ENCODE measurements at places on chromosomes 4 and X. TPM values are rescaled to one million over a fixed set of nuclear protein-coding genes. Genes with fewer than 3 reads are reported as not detected.

GRCh38 chrX:46978341-46979291 is 66.4 kb downstream of the JADE3 start:
- H3K36me3 ChIP-seq, result no peaks in the 10 kb centered on the region
- H3K4me3 ChIP-seq, result no peak overlapping the region
- no peaks in the 10 kb centered on the region for H3K27me3 ChIP-seq
- no peaks in the 10 kb centered on the region for H3K4me1 ChIP-seq
- H3K27ac ChIP-seq, result no peak overlapping the region

- no peaks in the 10 kb centered on the region for H3K36me3 ChIP-seq
- H3K4me3 ChIP-seq, result no peak overlapping the region
- peak; percentile 38 for DNase-seq
- peaks cover 12% of the 10 kb centered on the region for H3K4me1 ChIP-seq
Observed at GRCh38 chrX:17580539-17581152, 156.6 kb upstream of the SCML1 start.

DNA sequence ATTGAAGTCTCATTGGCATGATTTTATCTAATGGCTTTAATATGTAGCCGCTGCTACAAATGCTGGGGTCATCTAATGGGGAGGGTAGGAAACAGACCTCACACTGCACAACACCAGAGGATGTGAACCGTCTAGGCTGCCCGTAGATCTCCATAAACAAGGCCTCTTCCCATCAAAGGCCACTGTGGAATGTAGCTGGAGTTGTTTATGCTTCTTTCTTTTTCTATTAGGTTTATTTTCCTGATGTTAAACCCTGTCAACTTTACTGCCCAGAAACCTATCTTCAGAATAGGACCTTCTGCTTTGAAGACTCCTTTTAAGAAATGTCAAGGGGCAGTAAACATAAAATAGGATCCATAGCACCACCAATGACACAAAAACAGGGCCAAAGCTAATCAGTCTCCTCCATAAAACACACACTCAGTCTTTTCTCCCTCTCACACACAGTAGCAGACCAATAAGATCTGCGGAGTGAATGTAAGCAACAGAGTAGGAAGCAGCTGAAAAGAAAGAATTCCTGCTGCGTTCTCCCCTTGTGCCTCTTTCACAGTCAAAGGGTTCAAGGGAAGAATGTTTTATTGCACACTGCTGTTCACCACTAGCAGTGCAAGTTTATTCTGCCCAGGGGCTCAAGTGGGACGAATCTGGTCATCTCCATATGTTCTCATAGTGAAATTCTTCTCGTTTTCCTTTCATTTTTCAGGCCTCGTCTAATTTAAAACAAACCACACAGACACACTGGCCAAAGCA is 72.2 kb downstream of the MAML3 start:
- peaks cover 7% of the 10 kb centered on the region for H3K4me1 ChIP-seq
- H3K27me3 ChIP-seq, result no peaks in the 10 kb centered on the region
- no peak for DNase-seq
- H3K27ac ChIP-seq, result no peak overlapping the region
- H3K4me3 ChIP-seq, result no peak overlapping the region
- no peaks in the 10 kb centered on the region for H3K36me3 ChIP-seq

ARAP2 gene
- total RNA-seq, result 81.1 TPM

- no peak overlapping the region for H3K27ac ChIP-seq
- DNase-seq, result no peak
- H3K27me3 ChIP-seq, result no peaks in the 10 kb centered on the region
- peaks cover 12% of the 10 kb centered on the region for H3K4me1 ChIP-seq
- no peaks in the 10 kb centered on the region for H3K36me3 ChIP-seq
Observed at GRCh38 chr4:153792618-153793247, 3.9 kb upstream of the SFRP2 start.

- H3K36me3 ChIP-seq, result no peaks in the 10 kb centered on the region
- no peaks in the 10 kb centered on the region for H3K4me1 ChIP-seq
- no peak overlapping the region for H3K4me3 ChIP-seq
- no peak overlapping the region for H3K27ac ChIP-seq
- DNase-seq, result no peak
Observed at GRCh38 chr4:68011684-68012083, 48.4 kb upstream of the TMPRSS11A start.

GRCh38 chr4:47651231-47651630 is 166.2 kb downstream of the ATP10D start:
- no peaks in the 10 kb centered on the region for H3K27me3 ChIP-seq
- no peak overlapping the region for H3K4me3 ChIP-seq
- no peak for DNase-seq
- no peaks in the 10 kb centered on the region for H3K4me1 ChIP-seq
- no peaks in the 10 kb centered on the region for H3K36me3 ChIP-seq

GIMD1 gene
- total RNA-seq, result not detected

LANCL3 gene
- total RNA-seq, result 1.0 TPM

DNA sequence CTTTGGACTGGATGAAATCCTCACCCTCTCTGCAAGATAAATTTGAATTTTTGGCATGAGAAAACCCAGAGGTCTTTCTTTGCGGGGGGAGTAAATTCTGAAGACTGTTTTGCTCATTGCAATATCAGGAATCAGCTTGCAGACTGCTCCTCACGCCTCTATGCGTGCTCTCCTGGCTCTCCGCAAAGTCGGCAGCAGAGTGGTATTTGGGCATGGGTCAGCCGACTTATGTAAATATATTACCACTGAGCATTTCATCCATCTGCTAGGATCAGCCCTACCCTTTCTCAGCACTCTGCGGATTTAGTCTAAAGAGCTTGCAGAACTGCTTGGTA is 288.0 kb downstream of the ASMT start:
- H3K4me1 ChIP-seq, result no peaks in the 10 kb centered on the region
- H3K27me3 ChIP-seq, result no peaks in the 10 kb centered on the region
- H3K4me3 ChIP-seq, result no peak overlapping the region
- H3K27ac ChIP-seq, result no peak overlapping the region
- DNase-seq, result no peak

GRCh38 chr4:24795666-24796381 is 451 bp downstream of the SOD3 start:
- no peaks in the 10 kb centered on the region for H3K27me3 ChIP-seq
- H3K36me3 ChIP-seq, result no peaks in the 10 kb centered on the region
- H3K27ac ChIP-seq, result peak overlapping the region; percentile 83
- peak; percentile 25 for DNase-seq

GUCY1B1 gene
- 4.3 TPM for total RNA-seq

CYSLTR1 gene
- 0.16 TPM for total RNA-seq

LAMP2 gene
- 130 TPM for total RNA-seq

GRCh38 chr4:122679317-122679716 is 53.2 kb upstream of the BBS12 start:
- H3K27ac ChIP-seq, result no peak overlapping the region
- no peak overlapping the region for H3K4me3 ChIP-seq
- no peak for DNase-seq
- H3K4me1 ChIP-seq, result no peaks in the 10 kb centered on the region
- no peaks in the 10 kb centered on the region for H3K36me3 ChIP-seq

DNA sequence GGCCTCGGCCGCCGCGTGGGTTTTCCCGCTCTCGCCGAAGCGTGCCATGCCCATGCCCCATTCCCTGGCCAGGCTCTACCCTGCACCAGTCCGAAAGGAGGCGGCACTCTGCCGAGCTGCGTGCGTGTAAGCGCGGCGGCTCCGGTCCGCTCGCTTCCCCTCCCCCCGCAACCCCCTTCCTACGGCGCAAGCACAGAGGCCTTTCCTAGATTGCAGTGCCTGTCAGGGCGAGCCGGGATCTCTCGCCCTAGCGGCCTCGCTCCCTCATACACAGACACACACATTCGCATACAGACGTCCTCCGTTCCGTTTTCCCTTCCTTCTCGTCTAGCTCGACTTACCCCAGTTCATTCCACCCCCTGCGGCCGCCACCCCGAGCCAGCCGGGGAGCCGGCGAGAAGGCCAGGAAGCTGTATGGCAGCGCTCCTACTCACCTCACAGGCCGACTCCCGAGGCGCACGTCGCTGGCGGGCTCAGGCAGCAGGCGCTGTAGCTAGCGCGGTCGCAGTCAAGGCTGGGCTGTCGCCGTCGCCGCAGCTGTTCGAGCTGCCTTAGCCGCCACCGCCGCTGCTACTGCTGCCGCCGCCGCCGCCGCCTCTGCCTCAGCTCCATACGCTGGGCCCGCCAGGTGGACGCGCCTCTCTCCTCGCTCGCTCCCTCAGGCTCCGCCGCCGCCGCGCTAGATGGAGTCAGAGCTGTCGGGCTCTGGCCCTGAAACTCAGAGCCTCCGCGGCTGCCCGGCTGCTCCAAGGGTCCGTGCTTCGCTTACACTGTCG is 615 bp downstream of the NEXMIF start:
- H3K27ac ChIP-seq, result no peak overlapping the region
- H3K36me3 ChIP-seq, result no peaks in the 10 kb centered on the region
- no peaks in the 10 kb centered on the region for H3K27me3 ChIP-seq
- H3K4me3 ChIP-seq, result peak overlapping the region; percentile 62
- H3K4me1 ChIP-seq, result no peaks in the 10 kb centered on the region
- DNase-seq, result peak; percentile 36

DNA sequence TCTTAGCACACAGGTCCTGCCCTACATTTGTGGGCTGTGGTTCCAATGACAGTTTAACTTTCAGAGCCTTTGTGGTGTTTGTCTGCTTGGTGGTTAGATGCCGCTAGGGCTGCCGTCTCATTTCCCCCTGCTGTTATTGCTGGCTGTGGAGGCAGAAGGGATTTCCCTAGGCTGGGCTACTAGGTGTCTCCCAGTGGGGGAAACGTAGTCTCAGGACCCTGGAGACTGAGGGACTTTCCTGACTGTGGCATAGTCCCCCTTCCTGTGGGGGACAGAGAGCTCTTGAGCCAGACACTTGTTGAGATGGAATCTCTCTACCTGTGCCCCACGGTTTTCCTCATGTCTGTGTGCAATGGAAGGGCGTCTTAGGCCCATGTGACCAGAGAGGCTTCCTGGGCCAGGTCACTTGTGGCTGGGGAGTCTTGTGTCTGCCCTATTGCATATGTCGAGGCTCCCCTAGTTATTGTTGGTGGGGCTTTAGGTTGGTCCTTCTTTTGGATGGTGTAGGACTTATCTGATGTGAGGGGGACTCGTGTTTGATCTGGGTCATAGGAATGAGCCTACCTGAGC is 68.2 kb downstream of the ARHGAP10 start:
- no peaks in the 10 kb centered on the region for H3K36me3 ChIP-seq
- H3K4me1 ChIP-seq, result peaks cover 8% of the 10 kb centered on the region
- H3K27me3 ChIP-seq, result no peaks in the 10 kb centered on the region
- H3K4me3 ChIP-seq, result no peak overlapping the region

NAP1L2 gene
- 3.8 TPM for total RNA-seq

DNA sequence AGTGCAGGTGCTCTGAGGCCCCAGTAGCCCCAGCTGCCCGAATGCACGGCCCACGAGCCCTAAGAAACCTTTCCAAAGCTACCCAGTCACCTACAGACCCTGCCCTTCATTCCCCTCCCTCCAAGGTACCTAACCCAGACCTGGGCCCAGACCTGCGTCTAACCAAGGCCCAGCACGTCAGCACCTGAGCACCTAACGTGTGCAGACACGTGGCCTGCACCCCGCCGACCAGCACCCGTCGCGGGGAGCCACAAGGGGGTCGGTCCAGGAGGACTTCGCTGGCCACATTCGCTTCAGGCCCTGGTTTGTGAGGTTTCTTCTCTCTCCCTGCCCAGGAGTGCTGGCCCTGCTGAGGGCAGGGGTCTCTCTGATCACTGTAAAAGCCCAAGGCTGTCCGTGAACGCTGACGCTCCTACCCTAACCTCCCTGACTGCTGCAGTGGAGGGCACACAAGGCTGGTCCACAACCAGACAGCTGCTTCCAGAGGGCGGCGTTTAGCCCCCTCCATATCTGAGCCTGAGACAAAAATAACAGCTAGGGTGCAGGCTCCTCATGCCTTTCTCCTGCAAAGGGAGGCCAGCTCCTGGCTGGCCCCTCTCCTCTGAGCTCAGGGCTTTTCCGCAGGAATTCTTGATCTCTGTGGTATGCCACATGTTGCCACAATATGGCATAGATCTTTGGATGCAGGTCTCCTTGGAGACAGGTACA is 31.8 kb downstream of the WDR1 start:
- no peak overlapping the region for H3K27ac ChIP-seq
- no peaks in the 10 kb centered on the region for H3K36me3 ChIP-seq
- no peak overlapping the region for H3K4me3 ChIP-seq

DNA sequence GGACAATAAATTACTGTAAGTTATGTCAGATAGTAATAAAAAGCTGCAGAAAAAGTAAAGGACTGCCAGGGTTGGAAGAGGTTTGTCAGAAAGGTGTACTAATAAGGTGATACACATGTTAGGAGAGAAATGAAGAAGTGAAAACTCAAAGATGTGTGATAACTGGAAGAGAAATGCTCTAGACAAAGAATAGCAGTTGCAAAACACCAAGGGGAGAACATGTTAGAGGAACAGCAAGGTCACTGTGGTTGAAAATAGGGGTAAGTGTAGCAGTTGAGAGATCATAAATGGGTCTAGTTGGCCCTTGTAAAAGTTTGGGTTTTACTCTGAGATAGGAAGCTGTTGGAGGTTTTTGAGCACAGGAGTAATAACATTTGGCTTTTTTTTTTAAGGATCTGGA is 46.9 kb downstream of the HSPA4L start:
- no peak overlapping the region for H3K27ac ChIP-seq
- H3K36me3 ChIP-seq, result peaks cover 3% of the 10 kb centered on the region
- H3K27me3 ChIP-seq, result no peaks in the 10 kb centered on the region
- no peaks in the 10 kb centered on the region for H3K4me1 ChIP-seq

MAGEA4 gene
- 59.3 TPM for total RNA-seq

- no peak overlapping the region for H3K4me3 ChIP-seq
- no peaks in the 10 kb centered on the region for H3K36me3 ChIP-seq
- H3K4me1 ChIP-seq, result no peaks in the 10 kb centered on the region
- peak; percentile 11 for DNase-seq
- no peak overlapping the region for H3K27ac ChIP-seq
Observed at GRCh38 chrX:63050225-63050624, 300.9 kb downstream of the SPIN4 start.

GRCh38 chr4:6493658-6494304 is 21.4 kb upstream of the PPP2R2C start:
- no peak for DNase-seq
- no peaks in the 10 kb centered on the region for H3K36me3 ChIP-seq
- no peaks in the 10 kb centered on the region for H3K27me3 ChIP-seq
- no peaks in the 10 kb centered on the region for H3K4me1 ChIP-seq
- no peak overlapping the region for H3K4me3 ChIP-seq

DNA sequence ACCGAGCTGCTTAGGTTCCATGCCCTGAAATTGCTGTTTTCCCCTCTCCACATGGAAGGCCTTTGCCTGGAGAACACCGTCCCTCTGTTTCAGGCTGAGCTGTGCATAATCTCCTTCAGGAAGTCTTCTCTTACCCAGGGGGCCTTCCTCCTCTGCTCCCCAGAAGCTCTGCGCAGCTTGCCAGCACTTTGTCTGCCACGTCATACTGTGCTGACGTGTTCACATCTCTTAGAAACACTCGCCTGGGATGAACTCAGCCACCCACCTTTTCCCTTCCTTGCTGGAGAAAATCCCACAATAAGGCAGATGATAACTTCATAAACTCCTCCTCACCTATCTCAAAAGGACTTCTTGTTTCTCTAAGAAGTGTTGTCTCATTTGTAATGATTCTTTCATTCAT is 110.7 kb downstream of the ARHGAP10 start:
- peak; percentile 83 for DNase-seq
- peaks cover 57% of the 10 kb centered on the region for H3K4me1 ChIP-seq
- H3K27me3 ChIP-seq, result no peaks in the 10 kb centered on the region
- H3K36me3 ChIP-seq, result no peaks in the 10 kb centered on the region

PSAPL1 gene
- total RNA-seq, result 19.0 TPM

RAB33A gene
- total RNA-seq, result 1.7 TPM
